ENCODE measurements at places on chromosomes 3 and 15.

- DNase-seq: no peak
These were observed 642.3 kb downstream of the RBMS3 start for GRCh38 chr3:29922992-29923746.

- no peak for DNase-seq
These were observed 58.5 kb upstream of the UTS2B start for GRCh38 chr3:191388823-191389222.

DNA sequence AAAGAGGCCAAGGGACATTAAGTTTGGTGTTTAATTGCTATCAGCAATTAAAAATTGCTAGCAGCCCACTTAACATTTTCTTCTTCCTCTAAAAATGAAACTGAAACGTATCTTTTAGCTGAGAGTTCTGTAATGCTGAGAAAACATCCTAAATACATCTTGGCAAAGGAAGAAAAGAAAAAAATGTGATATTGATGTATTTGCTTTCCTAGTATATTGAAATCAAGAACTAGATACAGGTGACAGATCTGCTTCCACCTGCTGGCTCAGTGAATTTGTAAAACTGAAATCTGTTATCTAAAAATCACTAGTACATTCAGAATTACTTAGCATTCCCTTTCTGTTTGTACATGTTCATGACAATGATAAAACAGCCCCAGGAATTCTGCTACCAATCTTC lies 283.2 kb downstream of the ZBTB20 start:
- DNase-seq: no peak

DNA sequence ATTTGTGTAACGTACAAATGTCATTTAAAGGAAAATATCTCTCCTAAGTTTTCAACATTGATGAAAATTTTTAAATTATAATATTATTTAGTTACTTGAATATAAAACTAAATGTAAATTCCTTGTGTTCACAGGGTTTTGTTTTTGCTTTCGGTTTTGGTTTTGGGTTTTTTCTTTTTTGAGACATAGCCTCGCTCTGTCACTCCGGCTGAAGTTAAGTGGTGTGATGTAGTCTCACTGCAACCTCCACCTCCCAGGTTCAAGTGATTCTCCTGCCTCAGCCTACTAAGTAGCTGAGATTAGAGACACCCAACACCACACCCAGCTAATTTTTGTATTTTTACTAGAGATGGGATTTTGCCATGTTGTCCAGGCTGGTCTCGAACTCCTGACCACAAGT lies 79.3 kb upstream of the TCF12 start:
- DNase-seq: no peak

- no peak for DNase-seq
These were observed 57.1 kb downstream of the FEM1B start for GRCh38 chr15:68334661-68335124.
